Glutamatergic neuron (in vitro differentiated cells): ENCODE measurements at places on chromosomes 12 and 14. TPM values are rescaled to one million over a fixed set of nuclear protein-coding genes. Genes with fewer than 3 reads are reported as not detected.

DNA sequence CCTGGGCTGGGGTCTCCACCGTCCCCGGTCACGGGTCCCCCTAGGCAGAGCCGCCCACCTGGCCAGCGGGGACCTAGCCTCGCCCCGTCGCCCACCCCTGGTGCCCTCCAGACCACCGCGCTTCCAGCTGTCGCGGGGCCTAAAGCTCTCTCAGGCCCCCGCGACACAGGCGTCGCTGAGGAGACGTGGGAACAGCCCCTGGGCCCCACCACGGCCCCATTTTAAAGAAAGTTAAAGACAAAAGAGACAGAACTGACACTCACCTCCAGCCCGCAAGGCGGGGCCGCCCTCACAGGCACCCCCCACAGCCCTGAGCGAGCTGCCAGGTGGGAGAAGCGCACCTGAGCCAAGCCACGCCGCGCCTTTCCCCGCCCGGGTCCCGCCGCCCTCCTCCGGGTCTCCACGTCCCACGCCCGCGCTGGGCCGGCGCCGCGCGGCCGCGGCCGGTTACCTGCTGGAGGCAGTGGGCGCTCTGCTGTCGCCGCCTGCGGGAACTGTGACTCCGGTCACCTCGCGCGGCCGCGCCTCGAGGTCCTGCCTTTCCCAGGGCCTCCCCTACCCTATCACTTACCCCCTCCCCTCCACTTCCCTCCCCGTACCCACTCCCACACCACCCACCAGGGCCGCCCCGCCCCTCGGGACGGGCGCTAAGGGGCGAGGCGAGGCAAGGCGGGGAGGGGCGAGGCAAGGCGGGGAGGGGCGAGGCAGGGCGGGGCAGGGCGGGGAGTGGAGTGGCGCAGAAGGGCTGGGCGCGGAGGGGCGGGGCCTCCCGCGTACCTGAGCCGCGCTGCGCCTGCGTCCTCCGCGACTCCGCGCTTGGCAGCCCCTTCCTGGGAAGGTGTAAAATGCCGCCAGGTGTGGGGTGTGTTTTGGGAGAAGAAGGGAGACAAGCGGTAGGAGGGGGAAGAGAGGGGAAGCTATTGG lies 31.2 kb downstream of the TC2N start:
- peak overlapping the region; percentile 74 for H3K4me3 ChIP-seq
- no peaks in the 10 kb centered on the region for H3K36me3 ChIP-seq
- peaks cover 8% of the 10 kb centered on the region for H3K27me3 ChIP-seq
- no peaks in the 10 kb centered on the region for H3K4me1 ChIP-seq

DNA sequence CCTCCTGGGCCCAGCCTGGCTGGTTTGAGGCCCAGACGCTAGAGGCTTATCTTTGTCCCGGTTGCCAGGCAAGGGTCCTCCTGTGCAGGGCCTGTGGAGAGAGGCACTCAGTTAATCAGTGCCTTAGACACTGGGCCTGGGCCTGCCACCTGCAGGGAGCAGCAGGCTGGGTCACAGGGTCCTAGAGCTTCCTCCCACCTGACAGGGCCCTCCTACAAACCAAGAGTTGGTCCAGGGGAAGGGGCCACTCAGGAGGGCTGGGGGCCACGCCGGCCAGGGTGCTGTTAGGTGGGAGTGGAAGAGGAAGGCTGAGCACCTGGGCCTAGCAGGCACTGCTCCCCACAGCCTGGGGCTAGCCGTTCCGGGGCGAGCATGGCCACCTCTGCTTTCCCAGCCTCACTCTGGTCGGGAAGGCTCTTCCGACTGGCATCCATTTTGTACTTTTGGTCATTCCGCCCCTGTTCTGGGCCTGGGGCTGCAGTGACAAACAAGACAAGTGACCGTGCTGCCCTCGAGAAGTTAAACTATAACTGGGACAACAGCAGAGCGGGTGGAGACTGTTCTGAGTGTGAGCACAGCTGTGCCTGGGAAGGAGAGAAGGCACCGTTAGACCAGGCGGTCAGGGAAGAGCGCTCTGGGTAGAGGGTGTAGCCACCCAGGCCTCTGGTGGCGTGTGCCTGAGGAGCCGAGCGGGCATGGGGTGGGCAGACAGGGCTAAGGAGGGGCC lies 27.2 kb downstream of the FBRSL1 start:
- peaks cover 15% of the 10 kb centered on the region for H3K4me1 ChIP-seq
- peaks cover 16% of the 10 kb centered on the region for H3K27me3 ChIP-seq
- H3K27ac ChIP-seq: no peak overlapping the region
- H3K36me3 ChIP-seq: peaks cover 21% of the 10 kb centered on the region
- no peak overlapping the region for H3K4me3 ChIP-seq

The PLCZ1 gene
- total RNA-seq: not detected

GRCh38 chr12:52896190-52897100 lies 8.4 kb downstream of the KRT8 start:
- H3K4me1 ChIP-seq: no peaks in the 10 kb centered on the region
- no peak for DNase-seq
- peaks cover 3% of the 10 kb centered on the region for H3K27me3 ChIP-seq
- peaks cover 4% of the 10 kb centered on the region for H3K36me3 ChIP-seq

The FBXL14 gene
- 28.8 TPM for total RNA-seq

- DNase-seq: no peak
- H3K4me1 ChIP-seq: no peaks in the 10 kb centered on the region
- H3K27me3 ChIP-seq: no peaks in the 10 kb centered on the region
- no peak overlapping the region for H3K4me3 ChIP-seq
Observed at GRCh38 chr14:52355016-52355431, 40.9 kb downstream of the PTGER2 start.

DNA sequence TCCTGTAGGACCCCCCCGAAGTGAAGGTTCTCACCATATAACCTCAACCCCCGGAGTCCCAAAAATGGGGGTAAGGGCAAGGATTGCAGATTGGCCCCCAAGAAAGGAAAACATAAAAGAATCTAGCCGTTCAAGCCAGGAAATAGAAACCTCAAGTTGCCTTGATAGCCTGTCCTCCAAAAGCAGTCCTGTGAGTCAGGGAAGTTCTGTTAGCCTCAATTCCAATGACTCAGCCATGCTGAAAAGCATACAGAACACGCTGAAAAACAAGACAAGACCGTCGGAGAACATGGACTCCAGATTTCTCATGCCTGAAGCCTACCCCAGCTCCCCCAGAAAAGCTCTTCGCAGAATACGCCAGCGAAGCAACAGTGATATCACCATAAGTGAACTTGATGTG lies 344.2 kb upstream of the RGS6 start:
- H3K4me3 ChIP-seq: no peak overlapping the region
- H3K27me3 ChIP-seq: no peaks in the 10 kb centered on the region
- H3K36me3 ChIP-seq: no peaks in the 10 kb centered on the region
- no peak for DNase-seq
- no peak overlapping the region for H3K27ac ChIP-seq

- H3K4me1 ChIP-seq: peaks cover 6% of the 10 kb centered on the region
- H3K4me3 ChIP-seq: no peak overlapping the region
- H3K27me3 ChIP-seq: peaks cover 4% of the 10 kb centered on the region
- DNase-seq: no peak
- H3K27ac ChIP-seq: no peak overlapping the region
- no peaks in the 10 kb centered on the region for H3K36me3 ChIP-seq
Observed at GRCh38 chr14:32450919-32451675, 122.0 kb downstream of the AKAP6 start.

- peaks cover 3% of the 10 kb centered on the region for H3K27me3 ChIP-seq
- H3K27ac ChIP-seq: no peak overlapping the region
- H3K4me1 ChIP-seq: no peaks in the 10 kb centered on the region
Observed at GRCh38 chr12:109931143-109931542, 31.1 kb downstream of the TCHP start.

The MANSC1 gene
- 2.0 TPM for total RNA-seq

The MAP1LC3B2 gene
- total RNA-seq: 4.4 TPM

The RABGGTA gene
- total RNA-seq: 30.3 TPM
